Fibroblast of mammary gland (primary cell): ENCODE measurements at places on chromosomes 12 and 14.

GRCh38 chr14:94404561-94404960 is 16.2 kb upstream of the SERPINA1 start:
- no peak for DNase-seq

DNA sequence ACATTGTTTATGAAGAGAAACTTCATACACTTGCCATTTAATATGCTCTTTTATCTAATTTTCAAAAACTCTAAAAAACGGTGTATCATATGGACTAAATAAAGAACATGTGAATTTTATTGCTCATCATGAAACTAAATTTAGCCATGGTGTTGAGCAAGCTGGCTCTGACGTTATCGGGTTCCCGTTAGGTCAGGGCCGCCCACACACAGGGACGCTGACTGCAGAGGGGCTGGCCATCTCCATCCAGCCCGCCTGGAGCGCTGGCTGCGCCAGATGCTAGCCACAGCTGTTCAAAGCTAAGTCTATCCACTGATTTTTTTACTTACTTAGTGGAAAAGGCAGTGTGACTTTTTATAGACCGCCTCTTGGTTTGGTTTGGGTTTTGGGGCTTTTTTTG is 36.5 kb upstream of the DYNC1H1 start:
- DNase-seq = peak; percentile 98

GRCh38 chr14:102594514-102595175 is 2.2 kb downstream of the RCOR1 start:
- peak; percentile 73 for DNase-seq

GRCh38 chr12:27511723-27512045 is 12.3 kb upstream of the PPFIBP1 start:
- no peak for DNase-seq

GRCh38 chr12:159156-159782 is 54.7 kb downstream of the SLC6A12 start:
- no peak for DNase-seq

DNA sequence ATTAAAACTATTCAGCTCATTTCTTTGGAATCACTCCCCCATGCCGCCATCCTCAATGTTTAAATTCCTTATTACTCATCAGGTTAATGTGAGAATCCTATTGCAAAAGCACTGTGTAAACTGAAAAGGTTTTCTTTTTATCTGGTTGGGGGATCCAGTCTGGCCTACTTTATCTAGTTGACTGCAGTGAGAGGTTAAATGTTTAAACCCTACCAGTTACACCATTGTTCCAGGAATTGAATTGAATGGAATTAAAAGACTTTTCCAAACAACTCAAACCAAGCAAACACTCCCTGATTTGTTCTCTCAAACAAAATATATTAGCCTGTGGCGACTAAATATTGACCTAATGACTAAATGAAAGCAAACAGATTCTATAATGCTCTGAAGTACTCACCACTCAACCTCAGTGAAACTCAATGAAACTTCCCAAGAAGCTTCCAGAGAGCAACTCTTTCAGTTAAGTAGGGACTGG is 100.5 kb downstream of the VEZT start:
- peak; percentile 66 for DNase-seq

- DNase-seq = no peak
Observed at GRCh38 chr12:125346362-125346761, 281.1 kb downstream of the AACS start.

GRCh38 chr14:52080158-52080800 is 11.4 kb upstream of the NID2 start:
- DNase-seq = peak; percentile 72

GRCh38 chr12:54418441-54419087 is 502 bp downstream of the ITGA5 start:
- no peak for DNase-seq

DNA sequence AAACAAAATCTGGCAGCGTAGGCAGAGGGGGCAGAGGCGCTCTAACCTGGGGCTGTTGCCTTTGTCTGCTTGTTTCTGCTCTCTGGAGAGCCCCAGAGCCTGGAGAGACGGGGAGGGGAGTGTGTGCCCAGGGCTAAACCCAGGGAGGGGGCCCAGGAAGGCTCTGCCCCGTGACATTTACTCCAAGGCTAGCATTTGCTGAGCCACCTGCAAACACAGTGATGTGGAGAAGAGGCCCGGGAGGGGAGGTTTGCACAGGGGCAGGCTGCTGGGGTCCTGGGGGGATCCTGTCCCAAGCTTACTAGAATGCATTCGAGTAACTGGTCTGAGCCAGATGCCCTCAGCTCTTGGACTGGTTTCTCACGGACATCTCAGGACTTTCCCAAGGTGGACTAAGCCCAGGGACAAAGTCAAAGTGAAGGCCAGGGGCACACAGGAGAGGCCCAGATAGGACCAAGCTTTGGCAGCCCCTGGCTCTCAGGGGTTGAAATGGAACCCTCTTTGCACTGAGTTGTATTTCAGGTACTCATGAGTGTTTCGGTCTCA is 12.0 kb downstream of the MEG3 start:
- no peak for DNase-seq

DNA sequence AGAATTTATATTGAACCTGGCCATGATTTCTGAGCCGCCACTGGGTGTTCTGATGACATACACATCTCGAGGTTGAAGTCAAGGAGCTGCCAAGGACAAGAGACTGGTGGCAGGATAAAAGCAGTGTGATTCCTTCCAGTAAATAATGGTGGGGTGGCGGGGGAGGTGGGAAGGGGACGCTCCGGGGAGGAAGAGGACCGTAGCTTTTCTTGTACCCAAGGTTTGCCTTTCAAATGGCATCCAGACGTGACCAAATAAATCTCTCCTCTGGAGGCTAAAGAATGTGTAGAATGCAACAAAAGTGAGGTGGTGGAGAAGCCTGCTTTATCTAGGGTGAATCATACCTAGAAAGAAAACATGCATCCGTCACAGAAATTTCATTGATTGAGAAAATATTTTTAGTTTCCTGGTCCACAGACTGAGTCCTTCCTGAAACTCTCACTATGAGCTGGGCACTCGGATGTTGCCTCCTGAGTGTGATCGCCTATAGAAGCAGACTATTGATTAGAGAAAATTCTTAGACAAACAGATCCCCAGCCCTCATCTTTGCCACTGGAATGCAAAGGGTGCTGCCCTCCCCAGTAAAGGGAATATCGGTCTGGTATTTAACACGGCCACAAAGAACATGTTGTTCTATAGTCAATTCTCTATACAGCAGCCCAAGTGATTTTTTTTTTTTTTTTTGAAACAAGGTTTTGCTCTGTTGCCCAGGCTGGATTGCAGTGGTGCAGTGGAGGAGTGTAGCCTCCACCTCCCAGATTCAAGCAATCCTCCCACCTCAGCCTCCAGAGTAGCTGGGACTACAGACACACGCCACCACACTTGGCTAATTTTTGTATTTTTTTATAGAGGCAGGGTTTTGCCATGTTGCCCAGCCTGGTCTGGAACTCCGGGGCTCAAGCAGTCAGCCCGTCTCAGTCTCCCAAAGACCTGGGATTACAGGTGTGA is 112.1 kb downstream of the DPF3 start:
- DNase-seq = peak; percentile 67

DNA sequence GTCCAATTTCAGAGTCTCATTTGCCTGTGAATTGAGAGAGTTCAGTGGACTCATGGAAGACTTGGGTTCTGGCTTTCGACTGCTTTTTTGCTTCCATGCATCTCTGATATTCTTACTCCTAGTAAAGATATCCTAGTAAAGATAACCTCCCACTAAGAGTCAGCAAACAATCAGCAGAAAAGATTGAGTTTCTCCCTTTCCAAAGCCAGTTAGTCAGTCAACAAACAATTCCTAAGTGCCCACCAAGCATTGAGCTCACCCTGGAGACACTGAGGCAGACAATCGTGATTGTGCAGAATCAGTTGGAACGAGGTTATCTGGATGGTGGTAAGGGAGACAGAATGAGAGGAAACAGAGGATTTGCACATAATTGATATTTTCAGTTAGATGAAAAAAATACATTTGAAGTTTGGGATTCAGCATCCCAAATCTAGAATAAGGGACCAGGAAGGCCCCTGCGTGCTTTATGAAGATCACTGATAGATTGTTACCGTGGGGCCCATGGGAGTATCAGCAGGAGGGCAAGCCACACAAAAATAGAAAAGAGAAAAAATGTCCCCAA is 99.7 kb upstream of the SLC38A2 start:
- DNase-seq = no peak

DNA sequence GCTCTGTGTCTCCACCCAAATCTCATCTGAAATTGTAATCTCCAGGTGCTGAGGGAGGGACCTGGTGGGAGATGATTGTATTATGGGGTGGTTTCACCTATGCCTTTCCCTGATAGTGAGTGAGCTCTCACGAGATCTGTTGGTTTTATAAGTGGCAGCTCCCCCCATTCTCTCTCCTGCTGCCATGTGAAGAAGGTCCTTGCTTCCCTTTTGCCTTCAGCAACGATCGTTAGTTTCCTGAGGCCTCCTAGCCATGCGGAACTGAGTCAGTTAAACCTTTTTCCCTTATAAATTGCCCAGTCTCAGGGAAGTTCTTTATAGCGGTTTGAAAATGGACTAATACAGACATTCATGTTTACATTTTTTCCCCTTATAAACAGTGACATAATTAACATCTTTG is 36.1 kb downstream of the PELI2 start:
- no peak for DNase-seq
